RCC 7860 (cell line): ENCODE measurements at places on chromosomes 7 and 10.

DNA sequence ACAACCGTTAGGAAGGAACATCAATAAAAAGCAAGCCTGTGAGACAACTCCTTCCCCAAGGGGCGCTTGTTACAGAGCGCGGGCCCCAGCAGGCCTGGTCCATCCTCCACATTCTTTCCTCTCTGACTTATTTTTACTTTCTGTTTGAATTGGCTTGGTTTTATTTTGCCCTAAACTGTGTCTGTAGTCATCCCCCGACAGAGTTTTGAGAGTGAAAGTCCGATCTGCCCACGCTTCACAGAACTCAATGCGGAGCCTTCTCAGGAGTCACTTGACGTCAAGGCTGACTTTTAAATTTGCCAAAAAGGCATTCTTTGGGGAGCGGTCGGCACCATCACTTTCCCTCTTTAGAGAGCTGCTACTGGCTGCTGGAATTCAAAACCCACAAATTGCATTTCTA lies 150.1 kb upstream of the KLF6 start:
- DNase-seq = no peak

- peak; percentile 50 for DNase-seq
Measured at GRCh38 chr10:93080350-93081046, 6.8 kb downstream of the CYP26A1 start.

- peak; percentile 30 for DNase-seq
Measured at GRCh38 chr10:12902135-12902572, 99.4 kb downstream of the CCDC3 start.

DNA sequence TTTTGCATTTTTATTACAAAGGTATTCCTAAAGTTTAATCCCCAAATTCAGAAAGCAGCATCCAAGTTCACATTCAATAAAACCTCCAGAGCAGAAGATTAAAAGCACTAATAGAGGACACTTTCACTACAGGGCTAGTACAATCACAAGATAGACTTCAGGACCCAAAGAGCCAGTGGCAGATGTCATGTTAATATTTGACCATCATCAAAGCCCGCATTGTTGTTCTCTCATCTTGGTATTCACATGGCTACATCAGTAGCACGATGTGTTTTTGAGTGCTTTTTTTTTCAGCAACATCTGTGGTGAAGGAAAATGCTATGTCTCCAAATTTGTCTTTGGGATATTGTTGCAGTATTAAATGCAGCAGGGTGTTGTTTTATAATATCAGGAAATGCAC lies 134.3 kb downstream of the ARL4A start:
- DNase-seq = no peak

GRCh38 chr7:9889554-9889953 lies 1084.1 kb upstream of the PHF14 start:
- DNase-seq = no peak
